ENCODE measurements at places on chromosomes 6 and 20. TPM values are rescaled to one million over a fixed set of nuclear protein-coding genes. Genes with fewer than 3 reads are reported as not detected.

GRCh38 chr6:86856379-86856778 lies 80.9 kb upstream of the HTR1E start:
- no peak for DNase-seq

FABP7 gene
- 3.7 TPM for total RNA-seq

AURKA gene
- total RNA-seq: 3.4 TPM

DNA sequence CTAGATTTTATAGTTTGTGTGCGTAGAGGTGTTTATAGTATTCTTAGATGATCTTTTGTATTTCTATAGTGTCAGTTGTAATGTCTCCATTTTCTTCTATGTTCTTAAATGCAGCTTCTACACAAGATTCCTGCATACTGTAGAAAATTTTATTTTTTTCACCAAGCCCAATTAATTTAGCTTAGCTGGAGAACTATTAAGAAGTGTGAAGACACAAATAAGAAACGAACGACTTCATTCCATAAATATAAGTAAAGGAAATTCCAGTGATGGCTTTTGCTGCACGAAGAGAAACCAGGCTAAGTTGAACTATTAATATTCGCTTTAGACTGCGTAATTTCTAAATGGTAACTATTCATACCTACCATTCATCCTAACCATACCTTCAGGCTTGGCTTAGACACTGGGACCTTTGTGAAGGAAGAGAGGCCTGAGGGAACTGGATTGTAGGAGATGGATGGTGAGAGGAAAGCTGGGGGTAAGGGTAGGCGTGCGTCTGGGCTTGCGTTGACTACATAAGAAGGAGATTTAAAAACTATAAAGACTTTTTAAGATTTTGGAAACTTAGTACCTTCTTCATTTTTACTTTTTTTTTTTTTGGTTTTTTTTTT lies 15.9 kb downstream of the HLA-DOA start:
- DNase-seq: no peak

FKBP5 gene
- total RNA-seq: 542 TPM

DNA sequence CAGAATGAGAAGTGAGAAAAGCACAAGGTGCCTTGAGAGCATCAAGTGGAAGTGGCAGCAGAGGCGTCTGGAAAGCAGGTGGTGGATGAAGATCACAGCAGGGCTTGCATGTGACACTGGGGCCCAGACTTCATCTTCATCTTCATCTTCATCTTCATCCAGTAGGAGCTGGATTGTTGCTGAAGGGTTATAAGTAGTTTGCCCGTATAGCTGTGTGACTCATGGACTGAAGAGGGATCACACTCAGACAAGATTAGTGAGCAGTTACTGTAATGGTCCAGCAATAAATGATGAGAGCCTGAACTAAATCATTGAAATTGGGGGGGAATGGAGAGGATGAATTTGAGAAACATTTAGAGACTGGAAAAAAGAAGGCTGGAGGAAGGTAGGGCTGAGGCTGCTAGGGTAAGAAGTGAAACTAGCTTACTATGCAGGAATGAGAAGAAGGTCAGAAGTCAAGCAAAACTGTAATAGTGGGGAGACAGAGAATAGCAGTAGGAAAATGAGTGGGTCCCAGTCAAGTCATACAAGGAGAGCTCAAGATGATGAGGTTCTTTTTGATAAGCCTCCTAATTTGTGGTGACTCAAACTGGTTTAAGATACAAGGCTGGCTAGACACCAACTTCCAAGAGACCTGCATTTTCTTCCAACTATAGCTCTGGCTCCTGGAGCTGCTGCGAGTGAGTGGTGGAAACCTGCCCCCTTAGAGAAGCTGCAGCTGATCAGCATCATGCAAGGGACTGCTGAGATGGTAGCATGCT lies 92.3 kb upstream of the BEND6 start:
- no peak for DNase-seq

C20orf96 gene
- total RNA-seq: 1.4 TPM

GRCh38 chr20:49965781-49966305 lies 16.9 kb upstream of the SNAI1 start:
- DNase-seq: no peak

EEF1A2 gene
- 1,781 TPM for total RNA-seq

DNA sequence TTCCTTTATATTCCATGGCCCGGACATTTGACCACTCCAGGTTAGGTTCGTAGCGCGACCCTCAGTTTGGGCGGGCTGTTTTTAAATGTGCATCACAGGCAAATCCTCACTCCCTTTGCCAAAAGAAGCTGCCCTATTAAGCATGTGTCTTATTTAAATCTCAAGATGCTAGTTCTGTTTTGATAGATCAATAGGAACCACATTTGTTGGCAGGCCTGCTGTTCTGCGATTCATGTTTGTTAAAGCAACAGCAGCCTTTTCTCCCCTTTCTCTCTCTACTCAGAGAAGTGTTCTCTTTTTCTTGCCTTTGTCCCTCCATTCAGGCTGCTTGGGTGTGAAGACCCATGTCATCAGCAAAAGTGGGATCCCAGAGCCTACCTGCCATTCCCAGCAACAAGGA lies 212.0 kb upstream of the SSTR4 start:
- DNase-seq: no peak

SS18L1 gene
- total RNA-seq: 18.0 TPM

GRCh38 chr6:27293436-27294098 lies 18.5 kb downstream of the POM121L2 start:
- no peak for DNase-seq

TNNC2 gene
- total RNA-seq: 3,158 TPM

- DNase-seq: no peak
These were observed 7.7 kb downstream of the KIF3B start for GRCh38 chr20:32285082-32285620.

DNA sequence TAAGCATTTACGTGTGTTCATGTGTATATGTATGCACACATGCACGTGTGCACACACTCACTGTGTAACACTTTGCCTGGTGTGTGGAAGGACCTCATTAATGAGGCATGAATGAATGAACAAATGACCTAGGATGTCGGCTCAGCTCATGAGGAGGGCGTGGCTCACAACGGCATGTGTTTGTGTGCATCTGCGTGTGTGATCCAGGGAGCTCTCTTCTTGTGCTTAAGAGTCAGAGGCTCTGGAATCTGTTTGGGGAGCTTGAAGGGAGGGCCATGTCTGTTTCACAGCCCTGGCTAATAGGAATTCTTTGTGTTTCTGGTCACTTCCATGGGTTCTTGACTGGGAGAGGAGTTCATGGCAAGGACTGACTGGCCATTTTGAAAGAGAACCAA lies 32.7 kb downstream of the TOX2 start:
- DNase-seq: no peak

GRCh38 chr20:46206992-46207549 lies 89.0 kb downstream of the CD40 start:
- DNase-seq: no peak

TCP11 gene
- total RNA-seq: not detected

- no peak for DNase-seq
These were observed 35.1 kb downstream of the NT5E start for GRCh38 chr6:85484948-85485347.

DNA sequence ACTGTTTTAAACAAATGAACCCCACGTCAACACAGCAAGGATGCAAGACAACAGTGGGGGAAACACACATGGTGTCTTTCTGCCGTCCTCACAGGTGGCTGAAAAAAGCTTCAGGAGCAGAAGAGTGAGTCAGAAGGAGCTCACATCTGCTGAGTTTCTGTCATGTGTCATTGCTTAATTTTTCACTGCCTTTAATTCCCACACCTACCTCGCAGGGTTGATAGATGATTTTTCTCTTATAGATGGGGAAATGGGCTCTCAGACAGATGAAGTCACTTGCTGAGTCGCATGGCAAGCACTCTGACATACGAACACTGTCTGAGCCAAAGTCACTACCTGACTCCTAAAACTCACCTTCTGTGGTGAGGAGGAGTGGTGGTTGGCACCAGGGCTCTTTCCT lies 28.3 kb upstream of the CARMIL1 start:
- DNase-seq: no peak

C6orf58 gene
- total RNA-seq: not detected

DNA sequence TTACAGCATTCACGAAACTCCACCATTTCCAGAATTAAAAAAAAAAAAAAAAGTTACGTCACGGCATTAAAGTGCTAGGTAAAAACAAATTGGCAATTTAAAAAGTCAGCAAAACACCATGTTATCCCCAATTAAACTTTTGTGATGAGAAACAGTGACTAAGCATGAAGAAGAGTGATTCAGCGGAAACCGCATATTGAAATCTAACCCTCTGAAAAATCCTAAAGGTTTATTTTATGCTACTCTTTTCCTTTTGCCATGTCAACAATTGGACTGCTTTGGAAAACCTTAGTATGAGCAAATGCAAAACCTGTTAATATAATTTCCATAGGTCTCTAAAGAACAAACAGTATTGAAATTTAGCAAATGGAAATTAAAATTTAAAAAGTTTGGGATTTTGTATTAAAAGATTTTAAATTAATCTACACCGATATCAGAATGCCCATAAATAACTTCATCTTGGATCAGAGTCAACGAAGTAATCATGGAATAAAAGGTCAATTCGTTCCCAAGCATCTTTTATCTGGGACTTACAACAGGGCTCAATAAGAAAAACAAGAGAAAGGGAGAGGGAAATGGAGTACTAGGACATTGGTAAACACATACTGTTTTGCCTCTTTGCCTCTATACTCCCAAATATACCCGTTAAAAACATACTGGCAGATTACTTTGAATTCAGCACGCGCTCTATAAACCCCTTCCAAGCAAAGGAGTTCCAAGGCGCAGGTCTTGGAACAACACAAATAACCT lies 1.1 kb downstream of the FBXO30 start:
- DNase-seq: no peak

- DNase-seq: no peak
These were observed 43.5 kb downstream of the IBTK start for GRCh38 chr6:82204020-82204419.

DNA sequence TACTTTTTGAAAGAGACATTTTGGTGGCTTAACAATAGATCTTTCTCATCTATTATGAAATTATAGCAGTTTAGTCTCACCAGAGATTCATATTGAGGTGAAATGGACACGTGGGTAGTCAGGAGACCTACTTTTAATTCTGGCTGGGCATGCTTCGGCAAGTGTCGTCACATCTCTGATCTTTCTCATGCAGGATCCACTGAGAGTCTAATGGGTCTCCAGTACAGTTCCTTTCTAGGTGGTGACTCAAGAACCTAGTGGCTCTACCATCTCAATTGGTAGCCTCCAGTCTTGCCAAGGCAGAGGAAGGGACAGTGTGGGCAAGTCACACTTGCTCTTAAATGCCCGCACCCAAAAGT lies 94.9 kb downstream of the KCNB1 start:
- DNase-seq: no peak

ECT2L gene
- not detected for total RNA-seq

NKAPL gene
- total RNA-seq: 5.4 TPM

DNA sequence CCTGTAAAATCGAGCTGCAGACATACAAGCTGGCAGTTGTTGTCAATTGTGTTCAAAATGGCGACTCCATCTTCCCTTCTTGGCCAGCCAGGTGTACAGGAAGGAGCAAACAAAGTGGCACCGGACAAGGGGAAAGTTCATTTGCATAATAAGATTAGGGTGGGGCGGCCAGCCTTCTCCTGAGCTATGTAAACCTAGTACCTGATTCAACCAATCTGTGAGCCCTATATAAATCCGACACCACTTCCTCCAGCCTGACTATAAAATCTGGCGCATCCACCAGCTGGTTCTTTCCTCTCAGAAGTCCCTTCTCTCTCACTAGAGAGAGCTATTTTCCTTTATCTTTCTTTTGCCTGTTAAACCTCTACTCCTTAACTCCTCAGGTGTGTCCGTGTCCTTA lies 8.1 kb upstream of the HBS1L start:
- DNase-seq: no peak

ADGRF5 gene
- 18.7 TPM for total RNA-seq

DNA sequence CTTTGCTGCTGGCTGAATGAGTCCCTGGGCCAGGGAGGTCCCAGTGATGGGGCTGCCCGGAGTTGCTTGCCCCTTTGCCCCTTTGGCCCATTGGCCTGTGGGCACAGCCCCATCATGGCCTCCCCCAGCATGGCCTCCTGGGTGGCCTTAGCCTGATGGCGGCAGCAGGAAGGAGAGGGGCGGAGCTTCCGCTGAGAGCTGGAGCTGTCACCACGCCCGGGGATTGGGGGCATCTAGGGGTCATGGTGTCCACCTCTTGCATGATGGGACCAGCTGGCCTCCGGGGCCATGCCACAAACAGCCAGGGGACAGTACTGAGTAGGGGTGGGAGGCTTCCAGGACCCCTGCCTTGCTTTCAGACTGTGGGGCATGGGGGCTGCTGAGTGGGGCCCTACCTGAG lies 31.5 kb upstream of the GATA5 start:
- DNase-seq: no peak

DNA sequence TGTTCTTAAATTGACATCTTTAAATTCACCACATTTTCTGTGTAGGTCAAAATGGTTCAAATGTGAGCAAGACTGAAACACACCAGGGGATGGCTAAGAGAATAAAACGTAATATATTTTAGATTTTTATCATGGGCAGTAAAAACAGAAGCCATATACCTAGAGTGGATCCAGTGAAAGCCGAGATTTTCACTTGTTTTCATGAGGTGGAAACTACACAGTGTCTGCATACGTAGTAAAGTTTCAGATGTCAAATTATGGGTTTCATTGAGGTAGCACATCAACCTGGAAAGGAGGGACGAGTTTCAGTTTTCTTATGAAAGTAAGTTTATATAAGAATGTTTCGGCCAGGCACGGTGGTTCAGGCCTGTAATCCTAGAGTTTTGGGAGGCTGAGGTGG lies 25.9 kb downstream of the METTL24 start:
- DNase-seq: no peak

DNA sequence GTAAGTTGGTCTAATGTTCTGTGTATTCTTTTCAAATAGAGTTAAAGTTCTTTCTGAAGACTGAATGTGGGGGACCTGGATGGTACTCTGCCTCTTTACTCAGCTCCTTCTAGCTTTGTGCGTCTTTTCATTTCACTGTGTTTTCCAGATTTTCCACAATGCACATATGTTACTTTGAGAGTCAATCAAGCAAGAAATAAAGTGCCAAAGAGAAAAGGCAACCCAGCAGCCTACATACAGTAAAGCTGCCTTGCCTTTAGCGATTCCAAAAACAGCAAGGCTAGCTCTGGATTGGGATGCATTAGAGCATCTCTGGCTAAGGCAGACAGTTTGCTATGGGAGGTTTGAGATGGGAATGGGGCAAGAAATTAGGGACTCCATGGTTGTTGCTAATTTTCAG lies 5.3 kb downstream of the C6orf163 start:
- DNase-seq: no peak

DNA sequence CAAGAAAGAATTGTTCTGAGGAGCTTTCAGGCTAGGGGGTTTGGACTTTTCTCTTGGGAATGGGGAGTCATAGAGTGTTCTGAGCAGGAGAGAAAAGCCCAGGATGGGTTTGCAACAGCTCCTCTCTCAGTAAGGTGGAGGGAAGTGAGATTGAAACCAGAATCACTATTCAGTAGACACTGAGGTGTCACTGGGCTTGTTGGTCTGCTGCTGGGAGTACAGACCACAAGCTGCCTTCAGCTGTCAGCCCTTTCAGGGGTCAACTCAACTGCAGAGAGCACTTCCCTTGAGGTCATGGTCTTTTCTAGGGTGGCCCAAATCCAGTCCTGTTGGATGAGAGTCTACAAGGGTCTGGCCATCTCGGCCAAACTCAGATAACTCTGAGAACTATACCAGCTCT lies 12.9 kb upstream of the FOXA2 start:
- no peak for DNase-seq

GRCh38 chr6:1817033-1817761 lies 207.5 kb downstream of the FOXC1 start:
- no peak for DNase-seq
